ENCODE measurements at places on chromosomes 5 and 9. TPM values are rescaled to one million over a fixed set of nuclear protein-coding genes. Genes with fewer than 3 reads are reported as not detected.

- H3K4me1 ChIP-seq, result no peaks in the 10 kb centered on the region
- no peaks in the 10 kb centered on the region for H3K36me3 ChIP-seq
- H3K27ac ChIP-seq, result no peak overlapping the region
- no peaks in the 10 kb centered on the region for H3K27me3 ChIP-seq
These were observed 78.0 kb downstream of the PTPRD start for GRCh38 chr9:10534850-10535249.

The FANCC gene
- 1.8 TPM for total RNA-seq

DNA sequence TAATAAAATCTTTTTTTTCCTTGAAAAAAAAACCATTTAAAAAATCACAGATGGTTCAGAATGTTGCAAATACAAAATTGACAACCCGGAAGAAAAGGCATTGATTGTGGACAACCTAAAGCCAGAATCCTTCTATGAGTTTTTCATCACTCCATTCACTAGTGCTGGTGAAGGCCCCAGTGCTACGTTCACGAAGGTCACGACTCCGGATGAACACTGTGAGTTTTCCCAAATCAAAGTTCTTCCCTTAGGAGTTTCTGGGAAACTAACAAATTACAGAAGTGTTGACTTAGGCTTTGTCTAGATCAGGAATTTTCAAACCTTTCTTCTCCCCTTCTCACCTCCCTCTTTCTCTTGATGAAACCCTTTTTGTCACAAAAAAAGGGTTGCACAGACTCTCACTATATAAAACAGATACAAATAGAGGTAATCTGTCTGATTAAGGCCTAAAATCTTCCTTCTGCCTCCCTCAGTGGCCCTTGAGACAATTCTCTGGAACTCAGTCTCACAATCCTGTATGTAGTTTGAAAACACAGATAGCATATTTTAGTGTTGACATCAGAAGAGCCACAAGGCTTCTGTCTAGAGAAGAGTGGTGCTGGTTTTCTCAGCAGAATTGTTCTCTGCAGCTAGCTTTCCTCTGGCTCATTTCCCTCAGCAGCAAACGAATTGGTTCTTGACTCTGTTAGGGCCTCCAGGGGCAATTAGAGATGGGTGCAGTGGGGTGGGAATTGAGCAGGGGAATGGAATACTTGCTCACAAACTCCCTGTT is 79.5 kb downstream of the OSMR start:
- DNase-seq, result no peak
- H3K4me1 ChIP-seq, result no peaks in the 10 kb centered on the region
- H3K36me3 ChIP-seq, result peaks cover 20% of the 10 kb centered on the region
- H3K4me3 ChIP-seq, result no peak overlapping the region
- peak overlapping the region; percentile 26 for H3K27ac ChIP-seq
- no peaks in the 10 kb centered on the region for H3K27me3 ChIP-seq

The SLC36A3 gene
- not detected for total RNA-seq

The CNTFR gene
- 6.6 TPM for total RNA-seq

The OMD gene
- total RNA-seq, result 22.7 TPM

DNA sequence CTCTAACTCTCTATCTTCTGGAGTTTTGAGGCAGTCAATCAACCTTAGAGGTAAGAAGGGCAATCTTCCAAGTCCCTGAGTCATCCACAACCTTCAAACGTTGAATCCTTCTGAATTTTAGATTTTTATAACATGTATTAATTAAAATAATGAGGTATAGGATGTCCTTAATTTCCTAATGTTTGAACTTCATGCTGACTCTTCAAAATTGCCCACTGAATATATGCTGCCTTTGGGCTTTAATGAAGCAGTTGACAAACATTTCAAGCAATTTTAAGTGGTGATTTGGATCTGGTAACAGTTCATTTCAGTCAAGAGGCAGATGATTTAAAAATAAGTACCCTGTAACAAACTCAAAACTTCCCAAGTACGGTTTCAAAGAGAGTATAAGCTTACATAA is 26.0 kb downstream of the ERP44 start:
- no peaks in the 10 kb centered on the region for H3K36me3 ChIP-seq
- no peak for DNase-seq
- no peaks in the 10 kb centered on the region for H3K27me3 ChIP-seq
- no peak overlapping the region for H3K27ac ChIP-seq
- peaks cover 12% of the 10 kb centered on the region for H3K4me1 ChIP-seq
- H3K4me3 ChIP-seq, result no peak overlapping the region

GRCh38 chr9:129932303-129933151 is 97.3 kb downstream of the USP20 start:
- H3K27ac ChIP-seq, result peak overlapping the region; percentile 45
- no peaks in the 10 kb centered on the region for H3K27me3 ChIP-seq
- H3K4me3 ChIP-seq, result peak overlapping the region; percentile 4
- DNase-seq, result no peak

The SLCO4C1 gene
- 0.08 TPM for total RNA-seq

DNA sequence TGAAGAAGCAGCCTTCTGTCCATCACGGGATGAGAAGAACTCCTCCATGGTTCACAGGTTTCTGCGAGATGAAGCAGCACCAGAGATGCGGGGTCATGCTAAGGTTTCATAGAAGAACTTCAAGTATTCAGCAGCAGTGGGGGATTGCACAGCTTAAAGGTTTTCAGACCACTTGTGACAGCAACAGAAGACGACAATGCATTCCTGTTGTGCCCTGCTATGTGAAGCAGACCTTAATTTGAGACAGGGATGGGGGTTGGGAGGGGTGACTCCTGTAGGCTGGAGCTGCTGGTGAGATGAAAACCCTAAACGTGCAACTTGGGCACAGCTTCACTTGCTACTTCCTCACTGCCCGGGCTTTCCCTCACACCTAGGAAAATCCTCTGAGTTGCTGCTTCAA is 256.0 kb downstream of the SLIT3 start:
- H3K36me3 ChIP-seq, result no peaks in the 10 kb centered on the region
- no peak for DNase-seq
- H3K4me1 ChIP-seq, result peaks cover under 1% of the 10 kb centered on the region
- H3K27ac ChIP-seq, result no peak overlapping the region
- no peaks in the 10 kb centered on the region for H3K27me3 ChIP-seq

The HCN1 gene
- total RNA-seq, result 4.4 TPM

The TTLL11 gene
- 5.9 TPM for total RNA-seq

DNA sequence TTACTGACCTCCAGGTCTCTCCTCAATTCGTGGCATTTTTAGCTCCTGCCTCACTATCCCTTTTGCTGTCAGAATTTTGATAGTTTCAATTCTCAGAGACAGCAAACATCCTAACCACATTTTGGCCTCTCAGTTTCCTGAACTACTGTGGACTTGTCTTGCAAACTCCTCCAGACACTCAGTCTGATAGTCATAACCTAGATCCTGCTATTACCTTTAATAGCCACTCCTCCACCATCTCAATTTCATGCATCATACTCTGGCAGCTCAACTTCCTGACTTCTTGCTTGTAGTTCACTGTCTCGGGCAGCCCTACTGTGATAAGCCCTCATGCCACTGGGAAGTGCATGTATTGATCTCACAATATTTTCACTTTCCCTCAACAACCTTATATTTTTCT is 481.8 kb upstream of the CDH18 start:
- H3K27me3 ChIP-seq, result no peaks in the 10 kb centered on the region
- no peak overlapping the region for H3K4me3 ChIP-seq
- H3K4me1 ChIP-seq, result no peaks in the 10 kb centered on the region
- no peak for DNase-seq

GRCh38 chr5:176659512-176659839 is 12.2 kb downstream of the TSPAN17 start:
- no peak overlapping the region for H3K27ac ChIP-seq
- DNase-seq, result no peak

GRCh38 chr9:17171309-17172094 is 36.7 kb downstream of the CNTLN start:
- no peaks in the 10 kb centered on the region for H3K4me1 ChIP-seq
- DNase-seq, result no peak
- H3K27ac ChIP-seq, result no peak overlapping the region
- no peaks in the 10 kb centered on the region for H3K36me3 ChIP-seq
- H3K27me3 ChIP-seq, result no peaks in the 10 kb centered on the region

- no peak for DNase-seq
- H3K27ac ChIP-seq, result no peak overlapping the region
- H3K36me3 ChIP-seq, result no peaks in the 10 kb centered on the region
- no peak overlapping the region for H3K4me3 ChIP-seq
- no peaks in the 10 kb centered on the region for H3K4me1 ChIP-seq
- H3K27me3 ChIP-seq, result no peaks in the 10 kb centered on the region
These were observed 72.8 kb downstream of the MED27 start for GRCh38 chr9:132006677-132007370.

The CXCL14 gene
- total RNA-seq, result 0.33 TPM

DNA sequence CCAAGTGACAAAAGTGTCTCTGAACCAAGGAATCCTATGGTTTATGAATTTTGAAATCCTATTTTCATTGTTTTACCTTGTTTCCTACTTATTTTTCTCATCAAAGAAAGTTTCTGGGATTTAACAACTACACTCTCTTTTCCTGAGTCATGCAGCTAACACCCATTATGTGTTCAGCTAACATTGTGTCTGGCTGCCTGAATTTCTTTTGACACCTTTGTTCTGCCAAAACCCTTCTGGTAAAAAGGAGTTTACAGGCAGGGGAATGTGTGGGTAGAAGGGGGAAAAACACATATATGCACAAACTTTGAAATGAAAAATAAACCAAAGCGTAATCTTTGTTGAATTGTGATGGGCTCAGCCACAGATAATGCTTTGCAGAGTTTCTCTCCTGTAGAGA is 146.2 kb downstream of the COX7C start:
- DNase-seq, result no peak
- H3K27ac ChIP-seq, result no peak overlapping the region
- H3K36me3 ChIP-seq, result no peaks in the 10 kb centered on the region
- H3K4me3 ChIP-seq, result no peak overlapping the region
- H3K27me3 ChIP-seq, result no peaks in the 10 kb centered on the region

GRCh38 chr5:997001-997474 is 11.6 kb upstream of the NKD2 start:
- peak overlapping the region; percentile 44 for H3K4me3 ChIP-seq
- no peak for DNase-seq
- no peaks in the 10 kb centered on the region for H3K27me3 ChIP-seq
- H3K27ac ChIP-seq, result peak overlapping the region; percentile 68

DNA sequence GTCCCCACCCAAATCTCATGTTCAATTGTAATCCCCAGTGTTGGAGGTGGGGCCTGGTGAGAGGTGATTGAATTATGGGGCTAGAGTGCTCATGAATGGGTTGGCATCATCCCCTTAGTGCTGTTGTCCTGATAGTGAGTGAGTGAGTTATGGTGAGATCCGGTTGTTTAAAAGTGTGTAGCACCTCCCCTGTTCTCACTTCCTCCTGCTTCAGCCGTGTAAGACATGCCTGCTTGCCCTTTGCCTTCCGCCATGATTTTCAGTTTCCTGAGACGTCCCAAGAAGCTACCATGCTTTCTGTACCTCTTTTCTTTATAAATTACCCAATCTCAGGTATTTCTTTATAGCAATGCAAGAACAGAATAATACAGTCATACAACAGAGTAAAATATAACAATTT is 742 bp upstream of the LECT2 start:
- H3K36me3 ChIP-seq, result no peaks in the 10 kb centered on the region
- no peak overlapping the region for H3K4me3 ChIP-seq
- no peaks in the 10 kb centered on the region for H3K27me3 ChIP-seq
- no peak overlapping the region for H3K27ac ChIP-seq
- H3K4me1 ChIP-seq, result no peaks in the 10 kb centered on the region
- no peak for DNase-seq

DNA sequence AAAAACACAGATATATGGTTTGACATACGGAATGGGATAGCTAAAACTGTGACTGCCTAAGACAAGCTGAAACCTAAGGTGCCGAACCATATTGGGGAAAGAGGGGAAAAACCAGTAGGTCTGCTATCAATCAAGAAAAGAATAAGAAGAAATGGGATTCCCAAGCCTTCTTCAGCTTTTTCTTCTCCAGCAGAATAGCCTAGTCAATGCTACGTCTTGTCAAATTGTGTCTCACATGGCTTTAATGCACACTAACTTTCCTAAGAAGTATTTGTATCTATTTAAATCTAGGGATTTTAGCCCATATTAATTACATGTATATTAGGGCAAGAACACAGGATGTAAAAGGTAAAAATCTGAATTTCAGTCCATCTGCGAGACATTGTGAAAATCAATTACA is 797 bp upstream of the FBXO38 start:
- peaks cover 32% of the 10 kb centered on the region for H3K4me1 ChIP-seq
- DNase-seq, result no peak
- peak overlapping the region; percentile 85 for H3K4me3 ChIP-seq
- H3K36me3 ChIP-seq, result no peaks in the 10 kb centered on the region
- no peaks in the 10 kb centered on the region for H3K27me3 ChIP-seq

DNA sequence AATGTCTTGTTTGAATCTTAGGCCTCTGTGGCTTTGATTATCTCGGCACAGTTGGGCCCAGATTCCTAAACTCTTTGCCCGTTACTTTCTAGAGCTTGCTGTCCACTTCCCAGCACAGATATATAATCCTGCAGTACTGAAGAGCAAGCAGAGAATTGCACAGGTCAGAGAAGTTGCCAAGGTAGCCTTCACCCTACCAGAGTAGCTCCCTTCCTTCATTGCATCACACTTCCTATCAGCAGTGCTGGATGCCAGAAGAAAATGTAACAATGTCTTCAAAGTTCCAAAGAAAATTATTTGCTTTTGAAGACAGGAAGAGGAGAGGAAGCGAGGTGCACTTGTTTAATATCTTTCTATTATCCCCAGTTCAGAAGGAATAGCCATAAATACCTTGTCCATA is 38.1 kb upstream of the SPATA31D4 start:
- no peak for DNase-seq
- no peaks in the 10 kb centered on the region for H3K36me3 ChIP-seq
- H3K4me3 ChIP-seq, result no peak overlapping the region
- no peaks in the 10 kb centered on the region for H3K27me3 ChIP-seq

The IGFBPL1 gene
- total RNA-seq, result 2.8 TPM

- DNase-seq, result no peak
- no peaks in the 10 kb centered on the region for H3K27me3 ChIP-seq
- no peak overlapping the region for H3K27ac ChIP-seq
These were observed 106.9 kb upstream of the ST8SIA4 start for GRCh38 chr5:101009758-101010519.

The SMIM33 gene
- not detected for total RNA-seq

GRCh38 chr9:124004593-124004992 is 7.0 kb upstream of the LHX2 start:
- no peaks in the 10 kb centered on the region for H3K4me1 ChIP-seq
- H3K36me3 ChIP-seq, result no peaks in the 10 kb centered on the region
- peaks cover 84% of the 10 kb centered on the region for H3K27me3 ChIP-seq
- no peak overlapping the region for H3K27ac ChIP-seq

- H3K27ac ChIP-seq, result no peak overlapping the region
- no peaks in the 10 kb centered on the region for H3K4me1 ChIP-seq
These were observed 93.2 kb downstream of the ZFAND5 start for GRCh38 chr9:72271613-72272478.

DNA sequence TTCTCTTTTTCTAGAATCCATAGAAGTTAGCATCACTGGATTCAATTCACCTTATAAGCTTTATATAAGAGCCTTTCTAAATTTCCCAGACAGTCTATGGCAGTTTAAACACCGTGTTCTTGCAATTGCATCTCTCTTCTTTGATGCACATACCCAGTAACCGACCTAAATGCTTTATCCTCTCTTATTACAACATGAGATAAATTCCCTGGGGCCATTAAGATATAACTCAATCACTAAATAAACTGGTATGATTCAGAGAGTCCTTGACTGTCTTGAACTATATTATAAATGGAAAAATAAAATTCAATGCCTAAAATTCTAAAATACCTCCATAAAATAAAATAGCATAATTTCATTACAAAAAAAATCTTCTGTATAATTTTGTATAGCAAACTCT is 98.1 kb downstream of the DIRAS2 start:
- H3K27me3 ChIP-seq, result no peaks in the 10 kb centered on the region
- H3K4me1 ChIP-seq, result no peaks in the 10 kb centered on the region
- H3K36me3 ChIP-seq, result no peaks in the 10 kb centered on the region
- no peak overlapping the region for H3K27ac ChIP-seq

Data from right atrium auricular region (tissue), 2 donors.